ENCODE measurements at places on chromosomes 13 and 19. TPM values are rescaled to one million over a fixed set of nuclear protein-coding genes. Genes with fewer than 3 reads are reported as not detected.

OR7C1 gene
- polyA plus RNA-seq, result 0.02 TPM

DNA sequence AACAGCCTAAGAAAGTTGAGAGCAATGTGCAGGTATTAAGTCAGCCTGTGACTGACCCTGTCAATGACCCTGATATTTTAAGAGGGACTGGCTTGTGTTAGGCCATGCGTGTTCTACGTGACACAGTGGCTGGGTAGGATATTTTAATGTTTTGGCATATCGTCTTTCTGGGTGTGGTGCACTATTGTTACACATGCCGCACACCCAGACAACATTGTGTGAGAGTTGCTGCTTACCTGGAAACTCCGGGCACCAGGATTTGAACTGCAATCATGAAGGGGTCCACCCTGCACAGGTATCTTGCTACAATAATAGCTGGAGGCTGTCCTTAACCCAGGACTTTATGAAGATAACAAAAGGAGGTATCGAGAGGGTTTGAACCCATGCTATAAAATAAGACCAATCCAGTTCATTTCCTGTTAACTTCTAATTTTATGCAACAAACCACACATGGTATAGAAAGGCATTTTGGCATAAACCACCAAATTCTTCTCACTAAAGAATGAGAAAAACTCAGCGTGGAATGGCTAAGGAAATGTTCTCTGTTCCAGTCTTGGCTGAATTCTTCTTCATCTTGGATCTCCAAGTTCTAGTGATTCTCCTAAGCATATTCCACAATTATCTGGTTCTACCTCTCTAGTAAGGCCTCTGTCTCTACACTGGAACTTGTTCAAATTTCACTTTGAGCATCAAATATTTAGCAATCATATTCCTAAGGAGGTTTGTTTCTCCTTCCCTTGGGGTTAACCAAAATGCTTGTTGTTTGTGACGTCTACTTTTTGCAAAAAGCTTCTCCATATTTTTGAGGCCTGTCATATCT, 38.7 kb upstream of the POMP start:
- no peaks in the 10 kb centered on the region for H3K36me3 ChIP-seq
- no peak overlapping the region for H3K27ac ChIP-seq
- no peaks in the 10 kb centered on the region for H3K27me3 ChIP-seq
- no peak overlapping the region for H3K4me3 ChIP-seq
- H3K4me1 ChIP-seq, result no peaks in the 10 kb centered on the region

DNA sequence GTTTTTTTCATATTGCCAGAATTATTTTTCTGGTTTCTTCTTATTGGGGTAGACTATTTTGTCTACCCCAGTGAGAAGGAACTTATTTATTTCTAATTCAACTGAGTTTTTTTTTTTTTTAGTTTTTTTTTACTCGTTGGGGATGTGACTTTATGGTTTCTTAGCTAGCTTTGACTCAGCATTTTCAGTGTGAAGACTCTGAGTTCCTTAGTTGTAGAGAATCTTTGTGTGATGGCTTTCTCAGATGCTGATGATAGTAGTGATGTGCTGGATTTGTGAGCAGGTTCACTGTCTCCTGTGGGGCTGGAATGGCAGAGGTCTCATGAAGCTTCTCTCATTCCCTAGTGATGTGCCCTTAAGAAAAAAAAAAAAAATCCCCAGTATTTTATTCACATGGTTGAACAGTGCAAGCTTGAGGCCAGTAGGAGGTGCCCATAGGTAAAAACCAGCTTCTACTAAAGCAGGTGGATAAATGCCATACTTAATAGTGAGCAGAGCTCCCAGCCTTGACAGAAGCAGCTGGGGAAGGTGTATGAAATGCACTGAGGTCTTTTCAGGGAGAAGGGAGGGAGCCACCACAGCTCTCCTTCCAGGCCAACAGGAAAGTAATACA, 106.2 kb upstream of the KLF5 start:
- H3K4me1 ChIP-seq, result no peaks in the 10 kb centered on the region
- DNase-seq, result no peak
- H3K27ac ChIP-seq, result no peak overlapping the region
- no peak overlapping the region for H3K4me3 ChIP-seq

GRCh38 chr13:41079725-41080124, 18.4 kb downstream of the WBP4 start:
- peaks cover 95% of the 10 kb centered on the region for H3K36me3 ChIP-seq
- no peak for DNase-seq
- H3K27ac ChIP-seq, result no peak overlapping the region
- H3K4me1 ChIP-seq, result peaks cover 3% of the 10 kb centered on the region

GRCh38 chr13:26855921-26856320, 95.3 kb upstream of the GPR12 start:
- H3K4me3 ChIP-seq, result no peak overlapping the region
- no peaks in the 10 kb centered on the region for H3K4me1 ChIP-seq
- no peak for DNase-seq
- H3K36me3 ChIP-seq, result no peaks in the 10 kb centered on the region

Measured in spleen (tissue), 13 donors.